Activated T-helper 9 cell treated with anti-CD3 and anti-CD28 coated beads, Interleukin-2, amount 50 U/mL, for 16 hours (primary cell): ENCODE measurements at places on chromosomes 6 and 20.

DNA sequence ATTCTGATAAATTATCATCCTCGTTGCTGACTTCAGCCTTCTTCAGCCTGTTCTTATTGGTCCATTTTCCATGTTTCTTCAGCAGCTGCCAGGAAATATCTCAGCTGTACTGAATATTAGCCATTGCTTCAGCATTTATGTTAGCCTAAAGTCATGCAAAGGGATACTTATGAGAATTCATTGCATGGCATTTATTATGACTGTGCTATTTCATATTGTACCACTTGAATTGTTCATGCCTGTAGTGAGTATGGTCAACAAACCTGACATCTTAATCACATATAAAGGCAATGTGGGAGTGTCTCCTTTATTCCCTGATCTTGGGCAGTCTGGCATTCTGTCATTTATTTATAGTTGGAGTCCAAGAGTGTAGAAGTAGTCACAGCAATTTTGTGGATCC is 193.4 kb upstream of the SLC35B3 start:
- DNase-seq, result no peak

DNA sequence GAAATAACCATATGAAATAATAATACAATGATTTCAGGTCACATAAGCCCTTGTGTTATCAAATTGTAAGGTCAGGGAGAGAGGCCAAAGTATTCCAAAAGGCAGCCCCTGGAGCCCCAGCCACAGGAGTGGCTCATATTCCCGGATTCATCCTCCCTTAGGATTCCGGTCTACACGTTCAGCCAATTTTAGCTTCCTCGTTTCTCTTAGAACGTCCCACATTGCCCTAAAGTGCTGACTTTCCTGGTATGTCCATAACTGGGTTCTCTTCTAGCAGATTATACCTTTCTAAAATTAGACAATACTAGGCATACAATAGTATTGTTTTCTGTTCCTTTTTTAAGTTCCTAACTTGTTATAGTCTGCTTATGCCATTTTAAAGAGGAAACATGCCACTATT is 192.7 kb upstream of the NOX3 start:
- DNase-seq, result no peak

DNA sequence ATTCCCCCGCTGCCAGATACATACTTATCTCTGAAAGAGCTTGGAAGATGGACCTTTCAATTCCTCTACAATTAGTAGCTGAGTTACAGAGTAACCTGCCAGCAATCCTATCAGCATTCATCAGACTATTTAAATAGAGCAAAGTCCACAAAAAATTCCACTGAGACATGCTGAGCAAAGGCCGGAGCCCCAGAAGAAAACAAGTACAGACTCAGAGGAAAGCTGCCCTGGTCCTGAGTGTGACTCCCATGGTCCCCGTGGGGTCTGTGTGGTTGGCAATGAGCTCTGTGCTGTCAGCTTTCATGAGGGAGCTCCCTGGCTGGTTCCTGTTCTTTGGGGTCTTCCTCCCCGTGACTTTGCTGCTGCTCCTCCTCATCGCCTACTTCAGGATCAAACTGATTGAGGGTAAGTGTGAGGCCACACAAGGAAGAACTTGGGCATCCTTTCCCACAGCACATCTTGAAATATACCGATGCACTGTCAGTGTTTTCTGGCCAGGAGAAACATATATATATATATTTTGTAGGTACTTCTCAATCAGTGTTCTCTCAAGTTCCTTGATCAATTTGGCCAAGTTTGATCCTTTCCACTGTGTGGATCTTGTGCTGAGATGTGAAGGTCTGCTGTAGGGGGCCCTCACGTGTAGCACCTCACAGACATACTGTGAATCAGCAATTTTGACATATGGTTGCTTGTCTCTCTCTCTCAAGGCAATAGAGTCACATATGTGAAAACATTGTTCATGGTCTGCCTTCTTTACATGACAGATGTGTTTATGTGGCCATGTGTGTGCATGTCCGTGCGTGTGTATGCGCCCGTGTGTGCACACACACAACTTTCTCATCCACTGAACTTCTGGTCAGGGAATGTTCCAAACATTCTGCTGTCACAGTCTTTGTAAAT is at the start of gene SMLR1:
TSS of gene SMLR1 (plus strand) at position 160 of the 903 bp plus-strand sequence. CDS start at position 168, 8 bp downstream.
- no peak for DNase-seq

- DNase-seq, result no peak
Observed at GRCh38 chr6:134223796-134224420, 94.0 kb downstream of the SGK1 start.

GRCh38 chr20:11124849-11125505 is 451.2 kb upstream of the JAG1 start:
- no peak for DNase-seq
